Activated CD4-positive, alpha-beta T cell treated with anti-CD3 and anti-CD28 coated beads for 4 hours (primary cell): ENCODE measurements at places on chromosomes 12 and 14.

DNA sequence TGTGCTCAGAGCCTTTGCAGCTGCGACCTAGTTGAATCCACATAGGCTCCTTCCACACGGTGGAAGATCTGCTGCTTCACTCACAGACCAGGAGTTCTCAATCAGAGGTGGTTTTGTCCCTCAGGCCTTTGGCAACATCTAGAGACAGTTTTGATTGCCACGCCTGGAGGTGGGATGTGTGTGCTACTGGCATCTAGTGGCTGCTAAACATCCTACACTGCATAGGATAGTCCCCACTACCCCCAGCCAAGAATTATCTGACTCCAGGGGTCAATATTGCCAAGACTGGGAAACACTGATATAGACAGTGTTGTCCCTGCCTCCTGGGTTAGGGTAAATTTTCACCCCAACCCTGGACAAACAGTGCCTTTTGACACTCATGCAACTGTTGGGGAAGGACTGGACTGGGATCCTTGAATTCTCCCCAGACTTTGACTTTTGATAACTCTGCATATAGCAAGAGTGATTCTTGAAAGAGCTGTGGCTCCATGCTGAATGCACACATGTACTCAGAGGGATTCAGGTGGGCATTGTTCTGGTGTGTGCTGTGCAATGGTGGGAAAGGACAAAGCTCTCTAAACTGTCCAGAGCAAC is 39.8 kb downstream of the BAZ2A start:
- no peak for DNase-seq

DNA sequence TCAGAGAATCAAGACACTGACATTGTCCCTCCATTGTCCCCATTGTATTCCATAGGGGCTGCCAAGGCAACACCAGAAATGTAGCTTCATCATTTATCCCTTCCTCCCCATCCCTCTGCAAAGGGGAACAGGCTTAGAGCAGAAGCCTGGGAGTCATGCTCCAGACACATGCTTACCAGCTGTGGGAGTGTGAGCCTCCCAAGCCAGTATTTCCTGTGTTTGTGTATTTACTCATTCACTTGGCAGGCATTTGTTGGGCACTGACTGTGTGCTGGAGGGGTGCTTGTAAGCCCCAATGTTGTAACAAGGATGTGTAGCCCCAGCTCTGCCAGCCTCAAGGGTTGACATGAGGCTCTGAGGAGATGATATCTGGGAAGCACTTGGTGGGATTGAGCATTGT is 46.0 kb upstream of the TCL1A start:
- no peak for DNase-seq

GRCh38 chr12:63882844-63883243 is 38.3 kb downstream of the SRGAP1 start:
- no peak for DNase-seq

DNA sequence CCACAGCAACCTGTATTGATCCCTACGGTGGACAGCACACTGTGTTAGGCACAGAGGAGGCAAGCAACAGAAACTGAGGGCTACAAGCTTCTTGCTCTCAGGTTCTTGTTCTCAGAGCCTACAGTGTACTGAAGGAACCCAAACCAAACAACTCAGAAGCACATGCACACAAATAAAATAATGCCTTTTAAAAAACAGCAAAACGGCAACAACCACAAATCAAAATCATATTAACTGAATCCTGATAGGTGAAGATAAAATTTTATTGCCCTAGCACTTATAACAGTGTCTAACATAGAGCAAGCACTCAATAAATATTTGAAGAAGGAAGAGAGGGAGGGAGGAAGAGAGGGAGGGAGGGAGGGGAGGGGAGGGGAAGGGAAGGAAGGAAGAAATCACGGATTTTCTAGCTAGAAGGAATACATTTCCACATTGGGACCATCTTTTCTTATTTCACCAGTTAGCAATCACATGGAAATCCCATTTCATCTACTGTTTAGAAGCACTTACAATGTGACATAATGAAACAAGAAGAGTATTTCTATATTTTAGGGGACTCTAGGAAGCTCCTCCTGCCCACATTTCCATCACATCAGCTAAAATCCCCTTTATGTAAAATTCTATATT is 27.2 kb downstream of the DMAC2L start:
- DNase-seq: no peak

GRCh38 chr12:132702640-132703039 is 8.0 kb upstream of the PGAM5 start:
- DNase-seq: no peak

DNA sequence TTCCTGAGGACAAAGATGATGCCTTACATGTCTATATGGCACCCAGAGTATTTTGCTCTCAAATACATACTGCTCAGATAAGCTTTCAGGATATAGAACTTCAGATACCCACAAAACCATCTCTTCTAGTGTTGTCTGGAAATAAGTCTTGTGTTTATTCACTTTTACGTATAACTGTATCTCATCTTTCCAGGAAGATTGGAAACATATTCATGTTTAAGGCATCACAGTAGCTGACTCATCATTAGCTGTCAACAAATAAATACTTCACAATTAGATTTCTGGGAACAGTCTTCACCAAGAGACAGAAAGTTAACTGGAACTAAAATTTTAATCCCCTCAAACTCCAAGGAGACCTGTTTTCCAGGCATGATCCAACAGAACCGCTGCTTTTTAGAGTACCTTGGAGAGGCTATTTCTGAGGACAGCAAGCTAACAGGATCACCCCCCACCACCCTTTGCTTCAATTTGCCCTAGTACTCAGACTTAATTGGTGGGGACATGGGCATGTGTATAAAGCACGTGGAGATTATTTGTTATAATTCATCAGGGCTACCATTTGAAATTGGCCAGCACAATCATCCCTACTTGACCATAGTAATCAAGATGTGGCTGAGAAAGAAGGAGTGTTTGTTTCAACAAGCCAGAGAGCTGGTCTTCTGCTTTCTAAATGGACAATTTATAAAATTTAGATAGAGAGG is 129.3 kb upstream of the HIF1A start:
- no peak for DNase-seq
